ENCODE measurements at places on chromosomes 2 and 18. TPM values are rescaled to one million over a fixed set of nuclear protein-coding genes. Genes with fewer than 3 reads are reported as not detected.

GRCh38 chr2:206145665-206146064, 13.6 kb downstream of the NDUFS1 start:
- no peaks in the 10 kb centered on the region for H3K4me1 ChIP-seq
- H3K4me3 ChIP-seq: no peak overlapping the region
- peak overlapping the region; percentile 10 for H3K27ac ChIP-seq
- peaks cover 60% of the 10 kb centered on the region for H3K36me3 ChIP-seq
- no peak for DNase-seq
- H3K27me3 ChIP-seq: no peaks in the 10 kb centered on the region

DNA sequence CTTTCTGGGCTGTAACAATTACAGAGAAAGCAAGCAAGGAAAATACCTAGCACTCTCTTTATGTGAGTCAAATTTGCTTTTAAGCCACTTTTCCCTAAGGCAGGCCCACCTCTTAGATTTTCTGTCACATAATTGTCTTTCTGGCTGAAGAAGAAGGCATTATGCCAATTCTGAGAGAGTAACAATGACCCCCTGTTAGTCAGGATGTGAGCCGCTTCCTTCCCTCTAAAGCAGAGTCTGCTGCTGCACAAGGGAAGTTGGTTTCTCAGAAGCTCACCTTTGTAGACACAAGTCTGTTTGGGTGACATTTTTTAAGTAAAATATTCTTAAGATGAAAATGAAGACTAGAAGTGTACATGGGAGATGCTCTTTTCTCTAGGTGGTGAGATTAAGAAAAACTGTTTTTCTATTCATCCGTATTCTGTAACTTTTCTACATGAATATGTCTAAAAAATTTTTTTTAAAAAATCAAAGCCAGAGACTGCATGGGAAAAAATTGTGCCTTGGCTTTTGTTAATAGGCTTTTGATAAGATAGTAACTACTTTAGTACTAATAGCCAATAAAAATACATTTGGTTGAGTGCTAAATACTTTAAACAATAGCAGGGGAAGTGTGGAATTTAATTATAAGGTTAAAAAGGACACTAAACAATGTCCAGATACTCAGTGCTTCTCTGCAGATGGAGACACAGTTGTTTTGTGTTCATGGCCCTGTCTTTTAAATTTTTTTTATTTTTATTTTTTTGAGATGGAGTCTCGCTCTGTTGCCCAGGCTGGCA, 33.4 kb upstream of the VPS54 start:
- H3K27me3 ChIP-seq: no peaks in the 10 kb centered on the region
- H3K4me1 ChIP-seq: peaks cover 17% of the 10 kb centered on the region
- no peak overlapping the region for H3K4me3 ChIP-seq
- DNase-seq: no peak
- H3K36me3 ChIP-seq: no peaks in the 10 kb centered on the region

GRCh38 chr18:7647500-7647899, 80.4 kb downstream of the PTPRM start:
- H3K27ac ChIP-seq: no peak overlapping the region
- H3K27me3 ChIP-seq: no peaks in the 10 kb centered on the region
- H3K4me3 ChIP-seq: no peak overlapping the region
- no peak for DNase-seq

Gene TTC27
- 41.3 TPM for total RNA-seq

- no peak overlapping the region for H3K4me3 ChIP-seq
- no peaks in the 10 kb centered on the region for H3K36me3 ChIP-seq
- no peaks in the 10 kb centered on the region for H3K4me1 ChIP-seq
- H3K27ac ChIP-seq: no peak overlapping the region
- H3K27me3 ChIP-seq: no peaks in the 10 kb centered on the region
Measured at GRCh38 chr2:234136461-234136860, 86.0 kb downstream of the SPP2 start.

GRCh38 chr18:9191658-9192256, 55.2 kb downstream of the ANKRD12 start:
- H3K4me3 ChIP-seq: no peak overlapping the region
- H3K27me3 ChIP-seq: no peaks in the 10 kb centered on the region
- H3K36me3 ChIP-seq: no peaks in the 10 kb centered on the region
- DNase-seq: no peak
- no peaks in the 10 kb centered on the region for H3K4me1 ChIP-seq
- H3K27ac ChIP-seq: no peak overlapping the region

GRCh38 chr2:223854741-223855140, 17.4 kb upstream of the AP1S3 start:
- DNase-seq: no peak
- H3K4me1 ChIP-seq: no peaks in the 10 kb centered on the region
- no peak overlapping the region for H3K4me3 ChIP-seq
- no peaks in the 10 kb centered on the region for H3K27me3 ChIP-seq
- no peak overlapping the region for H3K27ac ChIP-seq
- no peaks in the 10 kb centered on the region for H3K36me3 ChIP-seq

Gene PRKAG3
- not detected for total RNA-seq

- no peaks in the 10 kb centered on the region for H3K27me3 ChIP-seq
- no peak overlapping the region for H3K27ac ChIP-seq
- peaks cover 3% of the 10 kb centered on the region for H3K4me1 ChIP-seq
- no peak for DNase-seq
Measured at GRCh38 chr2:95012881-95013550, 12.5 kb upstream of the MAL start.

GRCh38 chr2:44168681-44169154, at the start of gene PPM1B:
Gene PPM1B (plus strand): TSS chr2:44168875. CDS start chr2:44201200, 32,325 bp downstream.
- H3K4me3 ChIP-seq: peak within 1 kb of the TSS; percentile 66
- H3K27me3 ChIP-seq: no peaks in the 10 kb centered on the region
- peaks cover 12% of the 10 kb centered on the region for H3K4me1 ChIP-seq
- DNase-seq: no peak

DNA sequence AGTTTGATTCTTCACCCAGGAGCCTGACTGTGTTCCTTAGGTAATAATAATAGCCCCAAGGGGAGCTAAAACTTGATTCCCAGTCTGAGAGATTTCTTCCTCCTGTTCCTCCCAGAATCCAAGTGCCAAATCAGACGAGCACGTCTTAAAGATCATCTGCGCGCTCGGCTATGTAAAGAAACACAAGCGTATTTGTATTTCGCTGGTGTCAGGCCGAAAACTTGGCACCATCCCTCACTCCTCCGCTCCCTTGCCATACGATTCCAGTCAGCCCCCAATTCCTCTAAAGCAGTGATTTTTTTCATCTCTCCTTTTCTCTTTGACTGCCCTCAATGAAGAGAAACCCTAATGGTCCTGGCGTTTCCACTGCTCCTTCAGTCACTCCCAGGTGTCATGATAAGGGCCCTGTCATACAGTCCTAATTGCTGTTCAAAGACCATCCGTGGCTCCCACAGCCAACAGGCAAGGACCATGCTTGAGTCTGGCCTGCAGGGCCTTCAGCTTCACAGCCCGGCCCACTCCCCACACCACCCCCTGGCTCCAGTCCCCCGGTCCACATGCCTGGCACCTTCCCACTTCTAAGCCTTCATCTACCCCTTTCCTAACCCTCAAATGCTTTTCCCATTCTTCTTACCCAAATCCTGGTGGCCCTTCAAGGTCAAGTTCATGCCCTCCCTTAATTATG, 130.8 kb upstream of the ID2 start:
- no peak overlapping the region for H3K27ac ChIP-seq
- H3K4me3 ChIP-seq: no peak overlapping the region
- DNase-seq: no peak
- no peaks in the 10 kb centered on the region for H3K4me1 ChIP-seq

Gene SCYGR5
- total RNA-seq: not detected

GRCh38 chr2:113014067-113014466, 8.8 kb downstream of the IL36A start:
- no peaks in the 10 kb centered on the region for H3K27me3 ChIP-seq
- no peaks in the 10 kb centered on the region for H3K36me3 ChIP-seq

Gene MPV17
- total RNA-seq: 68.9 TPM

DNA sequence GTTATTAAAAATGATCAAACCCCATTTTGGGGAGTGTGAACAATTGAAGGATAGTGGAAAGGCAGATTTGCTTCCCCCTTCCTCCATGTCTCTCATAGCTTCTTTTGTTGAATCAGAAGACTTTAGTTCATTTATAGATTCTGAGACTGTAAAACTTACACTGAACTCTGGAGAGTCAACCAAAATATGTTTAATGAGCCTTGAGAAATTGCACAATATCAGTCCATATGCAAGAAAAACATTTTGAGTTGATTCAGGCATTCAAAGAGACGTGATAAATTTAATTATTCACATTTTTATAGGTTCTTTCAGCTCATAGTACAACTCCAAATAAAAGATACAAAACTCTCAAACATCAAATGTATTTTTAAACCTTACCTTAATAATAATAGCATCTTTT, 354.4 kb upstream of the SPRED2 start:
- no peaks in the 10 kb centered on the region for H3K27me3 ChIP-seq
- H3K36me3 ChIP-seq: no peaks in the 10 kb centered on the region
- no peak overlapping the region for H3K27ac ChIP-seq
- H3K4me3 ChIP-seq: no peak overlapping the region
- no peaks in the 10 kb centered on the region for H3K4me1 ChIP-seq

GRCh38 chr2:116319935-116320334, 1494.6 kb upstream of the DDX18 start:
- DNase-seq: peak; percentile 79
- H3K4me1 ChIP-seq: peaks cover 6% of the 10 kb centered on the region
- H3K27ac ChIP-seq: no peak overlapping the region

Gene CXCR4
- total RNA-seq: 1.3 TPM

DNA sequence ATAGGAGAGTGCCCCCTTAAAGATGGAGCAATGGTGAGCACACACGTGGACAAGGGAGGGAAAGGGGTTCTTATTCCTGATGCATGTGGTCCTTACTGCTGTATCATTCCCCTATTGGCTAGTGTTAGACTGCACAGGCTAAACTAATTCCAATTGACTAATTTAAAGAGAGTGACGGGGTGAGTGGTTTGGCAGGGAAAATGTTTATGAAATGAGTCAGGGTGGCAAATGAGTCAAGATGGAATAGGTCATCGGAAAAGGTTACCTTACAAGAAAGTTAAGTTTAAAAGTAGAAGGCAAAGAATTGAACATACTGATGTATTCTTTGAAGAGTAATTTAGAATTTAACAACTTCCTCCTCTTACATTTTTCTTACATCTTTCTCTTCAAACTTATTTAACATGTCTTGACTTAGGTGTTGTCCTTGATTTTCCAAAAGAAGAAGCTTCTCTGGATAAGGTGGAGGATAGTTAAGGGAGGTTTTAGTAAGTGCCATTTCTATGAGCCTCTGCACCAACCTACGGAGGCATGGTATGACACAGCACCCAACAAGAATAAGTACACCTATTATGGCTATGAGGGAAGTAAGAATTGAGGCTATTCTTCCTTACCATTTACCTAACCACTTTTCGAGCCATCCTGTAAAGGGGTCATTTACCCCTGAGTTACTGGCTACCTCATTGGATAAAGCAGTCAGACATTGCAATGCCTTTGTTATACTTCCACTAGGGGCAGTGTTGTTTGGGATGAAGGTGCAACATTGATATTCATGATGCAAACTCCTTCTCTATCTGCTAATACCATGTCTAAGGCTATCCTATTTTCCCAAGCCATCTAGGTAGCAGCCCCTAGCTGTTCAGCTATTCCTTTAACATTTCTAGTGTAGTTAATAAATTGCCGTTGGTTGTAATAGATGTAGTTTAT, 1345.8 kb upstream of the LRRTM1 start:
- H3K36me3 ChIP-seq: no peaks in the 10 kb centered on the region
- peak; percentile 42 for DNase-seq
- no peaks in the 10 kb centered on the region for H3K27me3 ChIP-seq
- peaks cover 21% of the 10 kb centered on the region for H3K4me1 ChIP-seq
